ENCODE measurements at places on chromosomes 13 and 19.

- DNase-seq = no peak
Observed at GRCh38 chr19:28019371-28019770, 1193.6 kb downstream of the UQCRFS1 start.

GRCh38 chr13:21670006-21670882 is 629 bp upstream of the FGF9 start:
- DNase-seq = no peak

GRCh38 chr13:51770160-51770559 is 33.8 kb downstream of the DHRS12 start:
- DNase-seq = no peak

DNA sequence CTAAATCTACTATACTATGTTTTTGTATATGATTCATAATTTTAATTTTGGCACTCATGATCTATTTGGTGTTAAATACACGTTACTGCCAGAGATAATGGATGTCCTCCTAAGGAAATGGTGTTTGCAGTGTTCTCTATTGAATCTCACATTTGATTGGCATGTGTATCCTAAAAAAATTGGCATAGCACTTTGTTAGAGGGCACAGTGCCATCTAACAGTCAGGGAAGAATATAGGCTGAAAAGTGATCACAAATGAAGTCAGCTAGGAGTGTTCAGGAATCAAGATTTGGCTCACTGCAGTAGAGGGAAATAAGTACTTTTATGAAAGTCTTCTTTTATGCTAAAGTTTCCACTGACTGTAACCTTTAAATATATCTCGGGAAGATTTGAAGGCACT is 624.6 kb downstream of the GPC6 start:
- no peak for DNase-seq

DNA sequence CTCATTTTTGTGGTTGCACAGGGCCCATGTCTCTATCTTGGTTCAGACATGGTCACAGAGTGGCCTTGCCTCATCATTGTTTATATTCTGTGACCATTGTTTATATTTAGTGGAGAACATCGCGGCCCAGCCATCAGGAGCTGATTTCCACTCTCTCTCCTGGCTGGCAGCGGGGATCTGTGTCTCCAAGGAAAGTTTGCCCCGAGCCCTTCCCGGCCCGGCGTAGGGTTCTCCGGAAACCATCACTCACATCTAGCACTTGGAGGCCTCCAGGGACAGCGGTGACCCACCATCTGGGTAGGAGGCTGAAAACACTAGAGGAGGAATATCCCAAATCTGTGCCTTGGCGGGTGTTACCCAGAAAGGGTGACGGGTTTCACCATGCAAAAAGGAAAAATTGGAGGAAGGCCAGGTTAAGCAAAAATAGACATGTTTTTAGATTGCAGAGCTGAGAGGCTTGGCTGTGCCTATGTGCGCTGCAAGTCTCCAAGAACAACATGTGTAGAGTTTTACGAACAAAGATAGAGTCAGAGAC is 726 bp upstream of the ZNF358 start:
- no peak for DNase-seq

- no peak for DNase-seq
Observed at GRCh38 chr13:99662678-99663077, 161.4 kb downstream of the TM9SF2 start.

- no peak for DNase-seq
Observed at GRCh38 chr13:51523082-51523518, 61.2 kb upstream of the WDFY2 start.

DNA sequence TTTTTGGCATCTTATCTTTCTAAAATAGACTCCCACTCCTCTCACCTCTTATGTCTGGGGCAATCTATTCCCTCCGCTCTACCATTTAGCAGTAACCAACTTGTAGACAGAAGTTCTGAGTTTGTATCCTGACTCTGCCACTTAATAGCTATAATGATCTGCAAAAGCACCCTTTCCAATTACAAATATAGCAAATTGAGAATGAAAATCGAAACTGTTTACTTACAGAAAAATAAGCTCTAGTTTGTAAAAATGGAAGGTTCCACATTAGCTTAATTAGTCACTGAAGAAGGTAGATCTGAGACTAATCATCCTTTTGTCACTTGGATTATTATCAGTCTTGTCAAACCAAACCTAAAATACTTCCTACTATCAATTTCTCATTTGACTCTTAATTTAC is 409.3 kb downstream of the DIAPH3 start:
- no peak for DNase-seq

GRCh38 chr13:112728375-112729126 is 38.7 kb downstream of the ATP11A start:
- no peak for DNase-seq

DNA sequence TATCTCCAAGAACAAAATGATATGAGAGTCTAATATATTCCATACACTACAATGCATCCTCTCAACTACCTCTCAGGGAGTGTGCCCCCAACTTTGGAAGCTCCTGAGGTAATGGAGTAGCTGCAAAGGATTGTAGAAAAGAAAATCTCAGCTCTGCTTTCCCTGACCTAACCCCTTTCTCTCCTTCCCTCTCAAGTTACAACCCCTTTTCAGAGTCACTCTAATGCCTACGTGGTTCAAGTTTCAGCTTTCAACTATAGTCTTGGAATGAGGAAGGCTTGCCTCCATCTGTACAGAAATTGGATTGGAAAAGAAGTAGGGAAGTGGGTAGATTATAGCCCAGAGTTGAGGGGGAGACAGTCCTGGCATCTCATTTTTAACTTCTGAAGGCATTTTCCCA is 256.0 kb downstream of the PCDH9 start:
- DNase-seq = no peak

- no peak for DNase-seq
Observed at GRCh38 chr13:114324334-114324733, 10.0 kb downstream of the CHAMP1 start.

DNA sequence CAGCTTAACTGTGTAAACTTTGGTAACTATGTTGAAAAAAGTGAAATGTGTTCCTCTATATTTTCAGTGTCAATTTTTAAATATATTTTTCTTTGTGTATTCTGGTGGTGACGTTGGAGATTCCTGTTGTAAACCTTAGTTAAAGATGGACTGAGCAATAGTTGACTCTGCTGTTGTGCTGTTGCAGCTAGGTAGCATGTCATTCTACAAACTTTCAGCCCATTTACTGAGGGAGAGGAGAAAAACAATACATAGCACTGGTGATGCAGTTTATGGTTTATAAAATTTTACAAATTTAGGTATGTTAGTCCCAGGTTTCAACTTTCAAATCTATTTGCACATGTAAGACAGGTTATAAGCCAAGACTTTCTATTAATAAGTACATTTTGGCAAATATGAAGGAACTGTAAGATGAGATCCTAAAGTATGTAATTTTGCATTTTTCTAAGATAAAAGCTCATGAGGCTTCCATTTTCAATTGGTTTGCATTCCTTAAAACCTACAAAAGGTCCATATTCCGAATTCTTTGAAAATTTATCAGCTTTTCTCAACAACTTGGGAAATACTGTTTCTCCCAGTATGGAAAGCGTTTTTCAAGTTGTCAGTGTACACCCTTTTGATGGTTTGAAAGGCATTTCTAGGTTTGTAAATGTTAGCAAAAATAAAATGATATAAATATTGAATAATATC is 1.5 kb downstream of the NDFIP2 start:
- no peak for DNase-seq

- no peak for DNase-seq
Observed at GRCh38 chr19:1685046-1685445, 32.6 kb upstream of the TCF3 start.

DNA sequence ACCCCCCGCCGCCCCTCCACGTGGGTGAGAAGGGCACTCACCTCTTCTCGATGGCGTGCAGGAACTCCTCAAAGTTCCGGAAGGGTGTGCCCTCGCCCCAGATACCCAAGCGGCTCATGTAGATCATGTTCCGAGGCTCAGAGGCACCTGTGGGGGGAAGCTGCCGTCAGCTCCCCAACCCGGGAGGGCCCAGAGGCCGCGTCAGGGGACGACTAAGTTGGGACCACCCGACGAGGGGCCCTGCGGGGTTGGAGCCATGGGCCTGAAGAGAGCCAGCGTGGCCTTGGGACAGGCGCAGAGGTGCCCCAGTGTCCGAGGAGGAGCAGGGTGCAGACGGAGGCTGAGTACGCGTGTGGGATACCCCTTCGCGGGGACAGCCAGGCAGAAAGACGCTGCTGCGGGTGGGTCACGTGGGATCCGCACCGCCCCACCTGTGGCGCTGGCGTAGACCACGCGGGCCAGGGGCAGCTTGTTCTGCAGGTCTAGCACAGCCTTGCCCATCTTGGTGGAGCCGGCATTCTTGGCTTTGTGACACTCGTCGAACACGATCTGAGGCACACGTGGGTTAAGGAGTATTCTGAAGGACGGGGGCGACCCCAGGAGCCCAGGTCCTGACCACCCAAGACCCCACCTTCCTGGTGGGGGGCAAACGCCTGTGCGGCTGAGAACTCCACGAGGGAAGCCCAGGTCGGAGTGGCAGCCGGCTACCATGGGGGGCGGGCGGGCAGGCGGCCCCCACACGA is 15.9 kb downstream of the GPX4 start:
- no peak for DNase-seq

DNA sequence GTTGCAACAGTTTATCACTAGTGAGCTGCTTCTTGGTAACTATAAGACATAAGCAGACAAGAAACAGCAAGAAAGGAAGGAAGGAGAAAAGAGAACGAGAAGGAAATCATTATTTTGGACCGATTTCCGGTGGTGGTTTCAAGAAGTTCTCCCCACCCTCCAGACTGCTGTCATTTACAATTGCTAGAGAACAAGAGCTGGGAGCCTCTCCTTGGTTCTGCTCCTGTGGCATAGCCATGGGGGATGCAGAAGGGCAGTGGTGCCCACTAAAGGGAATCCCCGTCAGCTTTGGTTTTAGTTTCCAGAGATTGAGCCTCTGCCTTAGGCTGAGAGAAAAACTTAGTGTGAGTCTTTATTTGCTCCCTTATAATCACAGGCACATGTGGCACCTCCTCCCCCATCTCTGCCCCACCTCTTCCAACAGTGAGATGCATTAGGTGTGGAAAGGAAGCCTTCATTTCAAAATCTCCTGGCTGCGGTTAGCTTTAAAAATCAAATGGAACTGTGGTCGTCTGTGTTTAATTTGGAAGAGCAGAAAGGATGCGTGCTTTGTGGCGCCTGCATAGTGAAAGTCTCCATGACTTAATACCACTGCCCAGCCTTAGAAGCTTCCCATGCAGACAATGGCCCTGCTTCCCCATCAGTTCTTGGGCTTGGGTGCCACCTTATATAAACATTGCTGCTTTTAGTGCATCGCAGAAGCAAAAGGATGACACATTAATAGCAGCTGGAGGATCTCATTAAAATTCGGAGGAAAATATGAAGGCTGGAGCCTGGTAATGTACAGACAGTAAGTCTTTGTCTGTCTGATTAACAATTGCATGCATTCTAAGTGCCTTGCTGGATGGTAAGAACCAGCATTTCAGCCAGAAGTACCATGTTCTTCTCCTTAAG is 25.0 kb downstream of the LRCH1 start:
- no peak for DNase-seq

DNA sequence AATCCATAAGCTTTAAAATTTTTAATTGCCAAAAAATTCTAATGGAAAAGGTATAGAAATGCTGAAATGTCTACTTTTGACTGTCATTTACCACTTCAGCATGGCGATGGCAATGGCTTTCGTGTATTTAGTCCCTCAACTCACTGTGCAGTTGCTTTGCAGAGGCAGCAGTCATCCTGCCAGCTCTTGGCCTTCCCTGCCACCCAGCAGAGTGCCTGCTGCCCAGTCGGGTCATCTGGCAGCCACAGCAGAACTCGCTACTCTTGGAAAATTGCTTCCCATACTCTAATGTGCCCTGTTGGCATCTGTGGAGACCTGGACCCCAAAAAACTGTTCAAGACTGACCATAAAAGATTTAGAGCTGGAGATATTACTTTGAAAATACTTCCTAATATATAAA is 383.2 kb downstream of the UQCRFS1 start:
- DNase-seq = no peak

DNA sequence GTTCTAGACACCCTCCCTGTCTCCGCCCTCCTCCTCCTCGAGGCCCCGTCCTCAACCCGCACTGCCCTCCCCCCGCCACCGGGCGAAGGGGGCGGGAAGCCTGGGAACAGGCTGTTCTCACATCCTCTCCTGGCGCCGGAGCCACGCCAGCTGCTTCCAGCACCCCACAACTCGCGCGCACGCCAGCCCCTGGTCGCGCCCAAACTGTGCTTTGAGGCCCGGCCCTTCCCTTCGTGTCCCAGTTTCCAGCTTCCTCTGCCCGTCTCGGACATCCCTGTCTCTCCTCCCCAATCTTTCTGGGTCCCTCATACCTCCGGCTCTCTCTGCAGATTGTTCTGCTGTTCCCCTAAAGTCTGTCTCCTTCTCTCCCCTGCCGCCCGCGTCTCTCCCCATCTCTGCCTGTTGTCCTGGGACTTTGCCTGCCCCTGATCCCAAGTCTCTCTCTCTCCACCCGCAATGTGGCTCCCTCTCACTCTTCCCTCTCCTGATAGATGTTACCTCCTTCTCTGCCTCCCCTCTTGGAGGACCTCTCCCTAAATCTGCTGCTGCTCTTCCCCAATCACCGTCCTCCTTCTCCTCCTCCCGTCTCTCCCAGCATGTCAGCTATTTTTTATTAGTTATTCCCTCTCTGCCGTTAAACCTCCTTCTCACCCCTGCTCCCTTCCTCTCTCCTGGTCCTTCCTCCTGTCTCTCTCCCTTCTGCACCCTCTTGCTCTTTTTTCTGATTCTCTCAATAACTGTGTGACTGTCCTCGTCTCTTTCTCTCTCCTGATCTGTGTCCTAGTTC is 14.2 kb downstream of the DPF1 start:
- DNase-seq = no peak

DNA sequence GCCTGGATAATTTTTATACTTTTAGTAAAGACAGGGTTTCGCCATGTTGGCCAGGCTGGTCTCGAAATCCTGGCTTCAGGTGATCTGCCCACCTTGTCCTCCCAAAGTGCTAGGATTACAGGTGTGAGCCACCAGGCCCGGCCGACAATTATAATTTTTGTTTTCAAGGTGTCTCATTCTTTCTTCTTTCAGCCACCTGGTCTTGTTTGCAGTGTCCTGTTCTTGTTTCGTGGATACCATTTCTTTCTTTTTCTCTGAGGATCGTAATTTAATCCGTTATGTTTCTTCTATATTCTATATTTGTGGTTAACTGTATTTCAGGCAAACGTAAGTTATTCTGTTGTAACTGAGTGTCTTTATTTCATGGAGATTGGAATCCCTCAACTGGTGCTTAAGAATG is 15.7 kb downstream of the TIMM13 start:
- no peak for DNase-seq

DNA sequence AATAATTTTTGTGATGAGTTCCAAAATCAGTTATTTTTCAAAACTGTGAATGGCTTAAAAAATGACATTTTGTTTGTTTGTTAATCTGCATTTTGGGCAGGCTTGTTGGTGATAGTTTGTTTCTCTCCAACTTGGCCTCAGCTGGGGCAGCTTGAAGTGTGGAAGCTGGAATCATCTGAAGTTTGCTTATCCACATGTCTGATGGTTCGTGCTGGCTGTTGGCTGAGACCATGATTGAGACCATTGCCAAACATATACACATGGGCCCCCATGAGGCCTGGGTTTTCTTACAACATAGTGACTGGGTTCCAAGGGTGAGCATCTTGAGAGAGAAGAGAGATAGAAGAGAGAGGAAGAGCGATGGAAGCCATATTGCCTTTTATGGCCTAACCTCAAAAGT is 201.2 kb downstream of the NDFIP2 start:
- DNase-seq = no peak

GRCh38 chr13:106573284-106573846 is 5.4 kb upstream of the ARGLU1 start:
- DNase-seq = no peak

GRCh38 chr13:41813426-41813825 is 147.5 kb downstream of the VWA8 start:
- DNase-seq = no peak

- no peak for DNase-seq
Observed at GRCh38 chr19:3737487-3738205, 23.8 kb downstream of the APBA3 start.

All from left renal pelvis (tissue), 4 donors.